ENCODE measurements at places on chromosomes 12 and 14.
A peak's percentile ranks its signal among the peaks of the same experiment; 100 is the strongest.

GRCh38 chr12:130696379-130697100 lies 19.6 kb downstream of the RIMBP2 start:
- DNase-seq = no peak

- DNase-seq = no peak
Observed at GRCh38 chr14:73842851-73843250, 8.8 kb upstream of the PTGR2 start.

DNA sequence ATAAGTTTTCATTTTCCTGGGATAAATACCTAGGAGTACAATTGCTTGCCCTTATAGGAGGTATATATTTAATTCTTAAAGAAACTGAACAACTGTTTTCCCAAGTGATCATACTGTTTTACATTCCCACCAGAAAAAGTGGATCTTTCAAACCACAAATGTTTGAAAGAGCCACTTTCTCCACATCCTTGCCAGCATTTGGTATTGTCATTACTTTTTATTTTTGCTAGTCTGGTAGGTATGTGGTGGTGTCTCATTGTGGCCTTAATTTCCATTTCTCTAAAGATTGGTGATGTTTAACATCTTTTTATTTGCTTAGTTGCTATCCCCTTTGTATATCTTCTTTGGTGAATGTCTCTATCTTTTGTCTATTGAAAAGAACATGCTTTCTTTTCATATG lies 50.6 kb downstream of the CCDC91 start:
- DNase-seq = no peak

DNA sequence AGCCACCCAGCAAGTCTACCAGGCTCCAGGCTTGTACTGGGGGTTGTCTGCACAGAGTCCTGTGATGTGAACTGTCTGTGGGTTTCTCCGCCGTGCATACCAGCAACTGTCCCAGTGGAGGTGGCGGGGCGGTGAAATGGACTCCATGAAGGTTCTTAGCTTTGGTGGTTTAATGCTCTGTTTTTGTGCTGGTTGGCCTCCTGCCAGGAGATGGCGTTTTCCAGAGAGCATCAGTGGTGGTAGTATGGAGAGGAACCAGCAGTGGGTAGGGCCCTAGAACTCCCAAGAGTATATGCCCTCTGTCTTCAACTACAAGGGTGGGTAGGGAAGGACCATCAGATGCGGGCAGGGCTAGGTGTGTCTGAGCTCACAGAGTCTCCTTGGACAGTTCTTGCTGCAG lies 303.8 kb downstream of the TMEM121 start:
- DNase-seq = no peak

DNA sequence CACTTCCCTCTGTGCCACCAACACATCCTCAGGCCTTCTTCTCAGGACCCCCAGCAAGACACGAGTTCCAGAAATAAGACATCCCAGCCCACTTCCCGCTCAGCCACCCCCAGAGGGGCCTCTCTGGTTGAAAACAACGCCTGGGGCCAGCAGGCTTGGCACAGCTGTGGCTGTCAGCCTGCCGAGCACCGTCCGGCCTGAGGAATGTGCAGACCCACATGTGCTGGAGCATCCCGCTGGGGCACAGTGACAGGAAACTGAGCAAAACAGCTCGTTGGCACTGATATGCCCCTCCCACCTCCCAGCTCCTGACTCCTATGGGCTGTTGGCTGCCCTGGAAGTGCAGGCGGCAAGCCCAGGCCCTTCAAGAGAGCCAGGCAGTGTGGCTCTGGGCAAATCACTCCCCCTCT lies 1.4 kb downstream of the SYNE3 start:
- peak; percentile 63 for DNase-seq

GRCh38 chr14:91344096-91344495 lies 73.5 kb downstream of the CCDC88C start:
- DNase-seq = no peak
